ENCODE measurements at places on chromosomes 16 and 17. TPM values are rescaled to one million over a fixed set of nuclear protein-coding genes. Genes with fewer than 3 reads are reported as not detected.

Gene OTOP2
- total RNA-seq = not detected

Gene IL17C
- 1.2 TPM for total RNA-seq

Gene KIF18B
- 1.2 TPM for total RNA-seq

Gene ANKRD40CL
- not detected for total RNA-seq

Gene IRX3
- total RNA-seq = not detected

Gene SLC5A11
- total RNA-seq = 1.5 TPM

Gene SP6
- 2.6 TPM for total RNA-seq

Gene DNAH9
- total RNA-seq = not detected

Gene EFCAB13
- 8.7 TPM for total RNA-seq

Gene RNF222
- not detected for total RNA-seq

Gene COPZ2
- total RNA-seq = 7.3 TPM

Gene SCARF1
- total RNA-seq = 60.8 TPM

Gene SPATA32
- total RNA-seq = not detected

Gene PLK1
- total RNA-seq = 7.5 TPM

Gene FTSJ3
- 30.7 TPM for total RNA-seq

Gene ALDH3A1
- 0.66 TPM for total RNA-seq

Gene CDRT15
- not detected for total RNA-seq

Gene SLC35G6
- not detected for total RNA-seq

Gene KCNG4
- total RNA-seq = not detected

Gene B4GALNT2
- total RNA-seq = 0.10 TPM

Gene CA10
- 0.22 TPM for total RNA-seq

Gene PITPNM3
- 150 TPM for total RNA-seq

Gene OSGIN1
- total RNA-seq = 6.7 TPM

Gene SNTB2
- 31.5 TPM for total RNA-seq

Gene SDR42E2
- total RNA-seq = not detected

Gene NPB
- 0.23 TPM for total RNA-seq

Gene CCL1
- not detected for total RNA-seq

Gene INCA1
- 1.1 TPM for total RNA-seq

Gene RGS9
- 8.5 TPM for total RNA-seq

Gene CA5A
- not detected for total RNA-seq

Gene NDEL1
- 90.5 TPM for total RNA-seq

Gene TMC7
- 0.60 TPM for total RNA-seq

Gene TP53TG3C
- not detected for total RNA-seq
